ENCODE measurements at places on chromosomes 2 and 18. TPM values are rescaled to one million over a fixed set of nuclear protein-coding genes. Genes with fewer than 3 reads are reported as not detected.

DNA sequence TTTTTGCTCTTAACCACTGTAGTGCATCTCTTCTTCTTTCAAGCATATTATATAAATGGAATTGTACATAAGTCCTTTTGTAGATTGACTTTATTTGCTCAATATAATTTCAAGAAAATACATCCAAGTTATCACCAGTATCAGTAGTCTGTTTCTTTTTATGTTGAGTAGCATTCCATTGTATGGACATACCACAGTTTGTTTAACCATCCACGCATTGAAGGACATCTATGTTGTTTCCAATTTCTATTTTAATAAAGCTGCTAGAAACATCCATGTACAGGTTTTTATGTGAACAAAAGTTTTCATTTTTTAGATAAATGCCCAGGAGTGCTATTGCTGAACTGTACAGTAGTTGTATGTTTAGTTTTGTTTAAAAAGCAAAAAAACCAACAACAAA lies 387.5 kb upstream of the SOX11 start:
- no peak for DNase-seq

CD8B2 gene
- total RNA-seq, result not detected

DNA sequence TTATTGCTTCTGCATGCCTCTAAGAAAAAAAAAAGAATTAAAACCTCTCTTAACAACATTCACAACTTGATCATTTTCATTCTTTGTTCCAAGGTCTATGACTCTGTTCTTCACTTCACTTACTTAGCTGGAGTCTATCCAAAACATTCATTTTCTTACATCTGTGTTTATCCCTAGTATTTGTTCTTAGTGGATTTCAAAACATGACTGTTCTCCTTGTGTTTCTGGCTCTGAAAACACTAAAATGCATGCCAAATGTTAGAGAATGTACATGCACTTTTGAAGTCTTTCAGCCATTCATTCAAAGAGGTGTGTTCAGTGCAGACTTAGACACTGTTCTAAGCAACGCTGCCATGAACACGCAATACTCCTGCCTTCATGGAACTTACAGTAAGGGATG lies 138.8 kb downstream of the CNTNAP5 start:
- DNase-seq, result no peak

DNA sequence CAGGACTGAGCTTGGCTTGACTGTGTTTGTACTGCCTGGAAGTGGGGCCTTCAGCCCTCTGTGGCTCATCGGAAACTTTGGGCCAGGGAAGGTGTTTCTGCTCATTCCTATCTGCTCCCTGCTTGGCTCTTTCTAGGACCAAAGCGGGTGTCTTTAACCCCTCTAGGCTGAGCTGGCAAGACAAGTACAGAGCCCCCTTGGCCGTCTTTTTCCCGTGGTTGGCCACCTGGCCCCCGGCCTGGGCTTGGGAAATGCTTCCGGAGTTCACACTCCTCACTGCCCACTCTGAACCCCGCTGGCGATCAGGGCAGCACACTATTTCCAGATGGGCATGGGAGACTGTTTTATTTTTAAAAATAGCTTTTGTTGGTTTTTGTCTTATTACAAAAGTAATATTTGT lies 243.0 kb downstream of the DYSF start:
- DNase-seq, result no peak

DNA sequence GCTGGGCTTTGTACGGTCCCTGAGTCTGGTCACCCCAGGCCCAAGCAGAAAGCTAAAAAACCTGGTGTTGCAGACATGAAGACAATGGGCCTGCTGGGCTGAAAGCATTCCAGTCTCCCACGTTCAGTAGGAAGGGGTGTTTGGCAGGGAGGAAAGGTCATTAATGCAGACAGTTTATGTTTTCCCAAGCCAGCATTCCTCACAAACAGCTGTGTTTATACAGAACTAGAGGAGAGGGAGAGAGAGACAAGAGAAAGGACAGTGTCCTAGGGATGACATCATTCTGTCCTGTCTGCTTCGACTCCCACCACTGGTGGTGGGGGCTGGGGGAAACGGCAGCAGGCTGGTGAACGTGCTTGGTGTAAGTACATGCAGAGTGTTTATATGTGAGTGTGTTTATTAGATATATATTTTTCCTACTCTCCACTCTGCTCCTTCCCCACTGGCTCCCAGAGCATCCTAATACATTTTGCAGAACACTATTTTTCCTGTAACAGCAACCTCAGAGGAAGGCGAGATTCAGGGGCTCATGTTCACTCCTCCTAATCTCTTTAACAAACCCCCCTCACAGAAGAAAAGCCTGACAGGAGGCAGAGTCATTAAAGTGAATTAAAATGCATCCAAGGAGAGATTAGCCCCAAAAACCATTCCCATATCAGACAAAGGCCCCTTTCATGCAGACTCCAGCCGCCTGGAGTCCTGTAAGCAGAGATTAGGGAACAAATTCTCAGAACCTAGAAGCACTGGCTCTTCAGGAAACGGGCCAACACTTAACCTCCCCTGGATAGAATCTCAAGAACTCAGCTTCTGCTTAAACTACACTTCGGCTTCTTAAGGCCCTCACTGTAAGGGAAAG lies 380.4 kb downstream of the TNS1 start:
- no peak for DNase-seq

Data from Calu3 (cell line).